Astrocyte of the hippocampus (primary cell): ENCODE measurements at places on chromosomes 13 and 19.

DNA sequence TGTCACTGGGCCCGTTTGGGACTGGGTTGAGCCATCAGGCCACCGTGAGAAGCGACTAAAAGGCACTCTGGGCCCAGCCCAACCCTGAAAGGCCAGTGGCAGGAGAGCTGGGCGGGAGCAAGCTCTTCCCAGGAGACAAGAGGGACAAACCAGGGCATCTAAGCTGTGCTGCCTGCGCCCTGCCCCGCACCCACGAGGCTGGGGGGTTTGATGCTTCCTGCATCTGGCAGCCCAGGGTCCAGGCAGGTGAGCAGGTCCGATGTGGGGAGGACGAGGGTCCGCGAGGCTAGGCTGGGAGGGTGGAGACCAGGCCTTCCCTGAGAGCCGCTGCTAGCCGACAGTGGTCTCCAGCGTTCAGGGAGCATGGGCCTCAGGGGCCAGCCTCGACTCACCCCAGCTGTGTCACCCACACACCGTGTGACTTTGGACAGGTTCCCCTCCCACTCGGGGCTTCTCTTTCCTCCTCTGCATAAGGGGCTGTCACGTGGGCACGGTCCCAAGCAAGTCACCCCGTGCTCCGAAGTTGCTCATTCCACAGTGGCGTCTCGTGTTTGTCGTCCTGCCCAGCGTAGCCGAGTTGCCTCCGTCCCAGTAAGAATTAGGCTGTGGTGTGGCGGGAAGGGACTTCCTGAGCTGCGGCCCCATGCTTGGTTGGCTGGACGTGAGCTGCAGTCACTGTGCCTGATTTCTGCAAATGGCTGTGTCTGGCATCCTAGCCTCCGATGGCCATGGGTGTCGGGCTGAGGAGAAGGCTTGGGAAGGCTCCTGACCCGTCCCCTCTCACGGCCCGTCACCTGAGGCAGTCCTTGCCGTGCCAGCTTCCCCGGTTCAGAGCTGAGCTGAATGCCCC lies 15.8 kb downstream of the PLIN4 start:
- DNase-seq = no peak

GRCh38 chr19:54425382-54425723 lies 10.1 kb downstream of the TTYH1 start:
- DNase-seq = no peak

DNA sequence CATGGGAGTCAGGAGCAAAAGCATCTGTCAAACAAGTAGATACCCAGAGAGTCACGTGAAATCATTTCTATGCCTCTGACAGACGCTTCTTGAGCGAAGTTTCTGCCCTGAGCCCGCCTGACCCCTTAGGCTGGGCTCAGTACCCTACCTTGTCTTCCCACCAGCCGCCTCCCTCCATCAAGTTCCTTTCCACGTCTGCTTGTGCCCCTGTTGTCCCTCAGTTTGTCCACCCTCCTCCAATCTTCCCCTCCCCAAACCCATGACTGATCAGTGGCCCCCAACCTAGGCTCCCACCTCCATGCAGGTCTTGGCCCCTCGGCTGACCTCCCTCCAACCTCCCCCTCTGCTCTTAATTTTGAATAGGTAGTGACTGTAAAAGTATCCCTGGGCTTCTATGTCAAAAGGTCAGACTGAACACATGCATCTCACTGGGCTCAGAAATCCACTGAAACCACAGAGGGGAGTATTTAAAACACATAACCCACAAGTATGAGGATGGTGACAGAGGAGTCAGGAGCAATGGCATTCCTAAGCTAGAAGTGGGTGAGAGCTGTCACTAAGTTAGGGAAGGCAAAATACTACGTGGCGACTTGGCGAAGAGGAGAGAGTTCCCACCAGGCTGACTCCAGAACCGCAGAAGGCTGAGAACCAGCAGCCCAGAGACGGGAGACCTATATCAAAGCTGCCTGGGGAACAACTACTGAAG lies 1.7 kb upstream of the ZNF446 start:
- peak; percentile 86 for DNase-seq

DNA sequence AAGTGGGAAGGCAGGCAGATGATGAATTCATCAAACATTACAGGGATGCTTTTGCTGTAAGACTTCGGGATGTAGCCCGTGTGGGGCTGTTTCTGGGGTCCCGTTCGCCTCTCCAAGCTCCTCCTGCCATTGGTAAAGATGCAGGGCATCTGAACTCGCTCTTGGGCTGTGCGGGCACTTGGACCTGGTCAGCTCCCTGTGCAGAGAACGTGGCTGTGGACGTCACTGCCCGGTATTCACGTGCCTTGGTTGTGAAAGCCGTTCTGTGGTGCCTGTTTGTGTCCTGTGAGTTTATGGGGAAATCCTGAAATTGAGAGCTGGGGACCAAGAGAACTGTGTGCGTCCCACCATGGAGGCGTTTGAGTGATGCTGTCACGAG lies 5.4 kb downstream of the TFDP1 start:
- no peak for DNase-seq

DNA sequence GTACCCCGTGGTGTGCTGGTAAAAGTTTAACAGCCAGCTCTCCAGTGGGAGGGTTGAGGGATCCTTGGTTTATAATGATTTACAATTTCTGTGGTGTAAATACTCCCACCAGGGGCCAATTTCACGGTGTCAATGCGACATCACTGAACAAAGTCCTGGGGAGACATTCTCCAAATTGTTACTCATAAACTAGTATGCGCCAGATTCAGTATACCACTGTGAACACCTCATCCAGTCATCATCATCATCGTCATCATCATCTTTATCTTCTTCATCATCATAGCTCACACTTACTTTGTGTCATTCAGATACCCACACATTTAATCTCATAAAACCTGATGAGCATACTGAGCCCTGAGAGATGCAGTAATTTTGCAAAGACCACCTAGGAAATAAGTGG lies 17.2 kb upstream of the TNFSF14 start:
- no peak for DNase-seq

DNA sequence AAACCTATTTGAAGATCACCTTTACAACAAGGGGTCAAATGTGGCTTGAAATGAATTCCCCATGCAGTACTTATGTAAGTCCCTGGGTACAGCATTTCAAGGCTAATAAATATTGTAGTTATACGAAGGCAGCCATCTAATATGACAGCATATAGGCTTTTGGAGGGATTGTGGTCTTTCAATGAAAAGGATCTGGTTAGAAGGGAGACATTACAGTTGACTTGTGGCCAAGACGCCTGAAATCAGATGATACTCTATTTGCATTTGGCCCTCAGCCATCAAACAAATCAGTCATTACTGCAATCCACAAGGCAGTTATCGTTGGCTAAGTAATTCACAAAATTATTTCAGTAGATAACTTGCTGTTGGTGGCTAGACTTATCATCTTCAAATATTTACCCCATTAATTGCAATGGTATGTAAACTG lies 242.7 kb downstream of the DCLK1 start:
- DNase-seq = peak; percentile 20

- DNase-seq = no peak
Observed at GRCh38 chr13:103033999-103034398, 32.2 kb downstream of the SLC10A2 start.

DNA sequence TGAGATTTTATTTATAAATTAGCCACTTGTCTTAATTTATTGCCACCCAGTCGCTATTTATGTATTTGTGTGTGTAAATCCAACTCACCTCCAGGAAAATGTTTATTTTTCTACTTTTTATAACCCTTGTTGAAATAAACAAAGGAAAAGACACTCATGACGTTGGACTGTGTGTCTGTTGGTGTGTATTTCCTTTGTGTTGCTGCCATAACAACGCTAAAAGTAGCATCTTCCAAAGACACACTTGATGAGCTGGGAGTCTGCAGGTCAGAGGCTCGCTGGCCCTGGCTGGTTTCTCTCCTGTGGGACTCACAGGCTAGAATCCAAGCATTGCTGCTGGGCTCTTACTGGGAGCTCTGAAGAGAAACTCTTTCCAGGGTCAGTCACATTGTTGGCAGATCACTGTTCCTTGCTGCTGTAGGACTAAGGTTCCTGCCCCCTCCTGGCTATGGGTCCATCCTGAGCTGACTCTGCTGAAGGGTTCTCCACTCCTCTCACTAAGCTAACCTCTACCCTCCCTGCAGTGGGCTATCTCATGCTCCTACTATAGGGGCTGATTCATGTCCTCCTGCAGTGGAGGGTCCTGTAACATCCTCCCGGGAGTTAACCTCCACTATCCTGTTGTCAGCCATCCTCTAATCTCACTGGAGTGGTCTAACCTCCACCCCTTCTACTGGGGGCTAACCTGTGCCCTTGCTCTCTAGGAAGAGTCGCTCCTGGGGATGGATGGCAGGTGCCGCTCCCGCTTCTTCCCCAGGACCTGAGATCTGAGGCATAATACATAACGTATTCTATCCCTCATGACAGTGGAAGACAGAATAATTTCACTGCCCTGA lies 2.1 kb downstream of the IFNL2 start:
- DNase-seq = no peak

GRCh38 chr13:26509491-26509890 lies 48.0 kb upstream of the WASF3 start:
- no peak for DNase-seq

GRCh38 chr13:31409678-31410356 lies 210.0 kb downstream of the B3GLCT start:
- DNase-seq = peak; percentile 16

DNA sequence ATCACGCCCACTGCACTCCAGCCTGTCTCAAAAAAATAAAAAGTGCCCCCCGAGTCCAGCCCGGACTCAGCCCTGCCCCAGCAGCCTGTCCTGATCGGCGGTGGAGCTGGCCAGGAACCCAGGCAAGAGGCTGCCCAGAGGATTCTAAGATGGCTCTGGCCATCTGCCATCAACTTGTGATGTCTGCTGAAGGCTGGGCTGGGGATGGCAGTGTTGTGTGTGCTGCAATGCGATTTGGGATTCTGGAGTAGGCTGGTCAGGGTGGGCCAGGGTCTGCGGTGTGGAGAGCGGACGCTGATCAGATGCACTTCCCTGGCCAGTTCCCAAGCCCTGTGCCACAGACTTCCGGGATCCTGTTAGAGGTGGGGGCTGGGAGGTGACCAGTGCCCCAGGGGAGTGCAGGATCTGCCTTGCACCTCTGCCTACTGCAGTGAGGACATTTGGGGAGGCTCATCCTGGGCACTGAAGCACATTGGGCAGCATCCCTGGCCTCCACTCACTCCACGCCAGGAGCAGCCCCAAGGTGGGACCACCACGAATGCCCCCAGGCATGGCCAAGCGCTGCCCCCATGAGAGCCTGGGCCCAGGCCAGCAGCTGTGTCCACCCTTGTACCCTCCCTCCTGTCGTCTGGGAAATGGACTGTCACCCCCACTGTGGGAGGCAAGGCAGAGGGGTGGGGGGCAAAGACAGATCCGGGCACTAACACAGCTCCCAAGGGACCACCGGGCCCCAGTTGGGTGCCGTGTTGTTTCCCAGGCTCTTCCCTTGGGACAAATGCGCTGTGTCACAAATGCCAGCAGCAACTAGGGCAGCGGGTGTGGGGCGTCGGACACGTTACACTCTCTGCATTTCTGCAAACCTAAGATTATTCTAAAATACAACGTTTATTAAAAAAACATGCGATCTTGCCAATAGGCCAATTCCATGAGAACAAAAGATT lies 3.4 kb upstream of the TBXA2R start:
- no peak for DNase-seq

- DNase-seq = no peak
Observed at GRCh38 chr19:1085676-1086442, 9.3 kb downstream of the POLR2E start.

DNA sequence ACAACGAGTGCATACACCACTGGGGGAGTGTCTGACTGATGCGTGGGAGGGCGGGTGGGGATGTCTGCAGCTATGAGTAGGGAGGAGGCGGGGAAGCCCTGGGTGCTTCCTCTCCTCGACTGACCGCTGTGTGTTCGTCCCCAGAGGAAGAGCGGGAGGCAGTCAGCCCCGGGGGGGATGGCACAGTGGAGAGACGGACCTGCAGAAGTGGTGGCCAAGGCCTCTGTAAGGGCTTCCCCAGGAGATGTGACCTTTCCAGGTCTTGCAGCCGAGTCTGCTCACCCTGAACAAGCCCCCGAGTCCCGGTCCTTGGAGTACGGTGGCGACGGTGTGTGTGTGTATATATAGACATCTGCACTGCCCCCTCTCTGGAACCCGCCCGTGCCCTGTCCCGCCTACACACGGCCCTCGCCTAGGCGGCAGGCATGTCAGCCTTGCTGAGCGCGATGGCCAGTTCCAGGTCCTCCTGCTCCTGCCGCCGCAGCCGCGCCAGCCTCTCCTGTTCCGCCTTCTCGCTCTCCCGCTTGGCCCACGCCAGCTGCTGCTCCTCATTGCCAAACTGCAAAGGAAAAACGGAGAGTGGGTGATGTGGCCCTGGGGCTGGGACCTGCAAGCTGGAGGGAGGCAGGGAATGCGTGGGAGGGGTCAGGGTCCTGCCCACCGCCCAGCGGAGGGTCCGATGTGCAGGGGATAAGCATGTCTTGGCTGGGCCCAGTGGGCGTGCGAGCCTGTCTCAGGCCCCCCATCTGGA lies 30.8 kb downstream of the KLF2 start:
- no peak for DNase-seq
